Stomach (tissue), 19 donors: ENCODE measurements at places on chromosomes 7 and 10.
A peak's percentile ranks its signal among the peaks of the same experiment; 100 is the strongest.

DNA sequence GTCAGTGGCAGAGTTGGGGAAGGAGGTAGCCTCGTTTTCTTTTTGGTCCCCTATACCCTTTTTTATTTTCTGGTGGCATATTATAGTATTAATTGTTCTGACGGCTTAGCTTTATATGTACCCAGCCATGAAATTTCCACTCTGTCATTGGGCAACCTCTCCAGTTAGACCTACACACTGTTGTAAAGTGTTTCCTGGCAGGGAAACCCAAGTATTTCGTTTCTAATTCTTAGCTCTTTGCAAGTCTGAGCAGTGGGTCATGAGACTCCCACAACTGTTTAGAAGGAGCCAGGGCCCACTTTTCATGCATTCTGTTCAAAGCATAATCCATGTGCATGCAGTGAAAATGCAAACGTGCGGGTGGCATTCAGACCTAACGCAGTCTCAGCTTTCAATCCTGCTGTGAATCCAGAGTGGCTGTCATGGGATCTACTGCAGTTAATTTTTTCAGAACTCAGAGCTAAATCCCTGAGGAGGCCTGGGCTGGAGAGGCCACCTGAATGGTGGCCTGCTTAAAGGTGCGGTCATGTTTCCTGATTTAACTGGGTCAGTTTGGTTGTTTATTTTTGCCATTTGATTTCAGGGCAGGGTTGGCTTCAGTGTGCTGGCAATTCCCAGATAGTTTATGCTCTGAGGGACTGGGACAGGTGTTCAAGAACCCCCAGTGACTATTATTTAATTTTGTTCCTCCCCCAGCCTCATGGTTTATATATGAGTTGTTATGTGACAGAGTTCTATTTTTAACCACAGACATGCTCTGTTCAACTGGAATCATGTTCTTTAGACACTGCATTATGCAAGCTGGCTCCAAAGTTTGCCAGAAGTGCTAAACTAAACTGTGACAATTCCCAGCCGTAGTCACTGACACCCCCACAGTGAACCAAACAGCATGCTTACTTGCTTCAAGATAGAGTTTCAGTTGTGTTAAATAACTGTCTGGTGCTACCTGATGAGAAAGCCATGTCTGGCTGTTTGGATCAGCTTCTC is 27.4 kb upstream of the SYPL1 start:
- DNase-seq, result peak; percentile 83

GRCh38 chr10:3652886-3653285 is 132.1 kb downstream of the KLF6 start:
- peak; percentile 45 for DNase-seq

- peak; percentile 12 for DNase-seq
Observed at GRCh38 chr7:122306320-122307227, 2.0 kb upstream of the FEZF1 start.

GRCh38 chr10:57968328-57969016 is 299.2 kb downstream of the IPMK start:
- DNase-seq, result no peak
